Vagina (tissue), 2 donors: ENCODE measurements at places on chromosomes 1 and 21.
A peak's percentile ranks its signal among the peaks of the same experiment; 100 is the strongest.

DNA sequence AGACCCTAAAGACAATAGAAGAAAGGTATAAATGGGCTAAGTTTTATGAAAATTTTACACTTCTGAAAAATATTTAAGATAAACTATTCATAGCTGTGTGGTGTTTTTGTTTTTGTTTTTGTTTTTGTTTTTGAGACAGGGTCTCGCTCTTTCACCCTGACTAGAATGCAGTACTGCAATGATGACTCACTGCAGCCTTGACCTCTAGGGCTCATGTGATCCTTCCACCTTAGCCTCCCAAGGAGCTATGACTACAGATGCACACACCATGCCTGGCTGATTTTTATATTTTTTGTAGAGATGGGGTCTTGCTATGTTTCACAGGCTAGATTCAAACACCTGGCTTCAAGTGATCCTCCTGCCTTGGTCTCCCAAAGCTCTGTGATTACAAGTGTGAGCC lies 66.6 kb downstream of the PUM1 start:
- no peak overlapping the region for H3K27ac ChIP-seq
- peaks cover 28% of the 10 kb centered on the region for H3K4me1 ChIP-seq
- H3K4me3 ChIP-seq: no peak overlapping the region
- H3K36me3 ChIP-seq: no peaks in the 10 kb centered on the region

GRCh38 chr1:16208270-16208987 lies 4.0 kb downstream of the ARHGEF19 start:
- H3K36me3 ChIP-seq: no peaks in the 10 kb centered on the region
- DNase-seq: no peak
- peaks cover 59% of the 10 kb centered on the region for H3K4me1 ChIP-seq

GRCh38 chr1:209249785-209250440 lies 333.6 kb upstream of the CAMK1G start:
- H3K4me1 ChIP-seq: no peaks in the 10 kb centered on the region
- H3K4me3 ChIP-seq: no peak overlapping the region
- H3K27ac ChIP-seq: no peak overlapping the region
- no peaks in the 10 kb centered on the region for H3K36me3 ChIP-seq
- no peak for DNase-seq

DNA sequence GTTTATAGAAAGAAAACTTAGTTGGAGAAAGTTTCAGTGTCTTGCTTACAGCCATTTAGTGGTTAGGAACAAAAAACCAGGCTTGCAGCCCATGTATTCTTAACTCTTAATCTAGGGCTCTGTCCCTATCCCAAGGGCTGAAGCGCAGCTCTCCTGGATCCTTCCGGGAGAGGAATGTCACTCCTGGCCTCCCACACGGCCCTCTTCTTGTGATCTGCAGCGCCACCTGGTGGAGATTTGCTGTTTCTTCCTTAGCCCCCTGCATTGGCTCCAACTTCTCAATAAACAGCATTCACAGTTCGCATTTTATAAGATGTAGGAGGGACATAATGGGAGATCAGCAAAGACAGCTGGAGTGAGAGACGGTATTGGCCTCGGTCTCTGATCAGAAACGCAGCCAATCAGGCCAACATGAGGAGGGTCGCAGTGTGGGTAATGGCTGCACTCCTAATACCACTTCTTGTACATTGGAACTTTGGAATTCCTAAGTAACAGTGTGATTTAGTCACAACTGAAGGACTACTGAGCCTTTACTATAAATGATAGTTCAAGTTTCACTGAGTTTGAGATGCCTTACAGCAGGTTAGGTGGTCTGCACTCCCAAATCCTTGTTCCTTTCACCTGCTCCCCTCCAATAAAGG lies 283.4 kb downstream of the ASTN1 start:
- H3K4me3 ChIP-seq: no peak overlapping the region
- H3K27me3 ChIP-seq: no peaks in the 10 kb centered on the region
- DNase-seq: no peak
- no peak overlapping the region for H3K27ac ChIP-seq

- peak overlapping the region; percentile 95 for H3K27ac ChIP-seq
- peak; percentile 94 for DNase-seq
- peaks cover 24% of the 10 kb centered on the region for H3K4me1 ChIP-seq
- H3K27me3 ChIP-seq: no peaks in the 10 kb centered on the region
- H3K36me3 ChIP-seq: no peaks in the 10 kb centered on the region
Observed at GRCh38 chr1:43454270-43455011, 710 bp upstream of the HYI start.

- H3K27me3 ChIP-seq: no peaks in the 10 kb centered on the region
- H3K36me3 ChIP-seq: no peaks in the 10 kb centered on the region
Observed at GRCh38 chr1:229086686-229087085, 184.2 kb upstream of the RAB4A start.

DNA sequence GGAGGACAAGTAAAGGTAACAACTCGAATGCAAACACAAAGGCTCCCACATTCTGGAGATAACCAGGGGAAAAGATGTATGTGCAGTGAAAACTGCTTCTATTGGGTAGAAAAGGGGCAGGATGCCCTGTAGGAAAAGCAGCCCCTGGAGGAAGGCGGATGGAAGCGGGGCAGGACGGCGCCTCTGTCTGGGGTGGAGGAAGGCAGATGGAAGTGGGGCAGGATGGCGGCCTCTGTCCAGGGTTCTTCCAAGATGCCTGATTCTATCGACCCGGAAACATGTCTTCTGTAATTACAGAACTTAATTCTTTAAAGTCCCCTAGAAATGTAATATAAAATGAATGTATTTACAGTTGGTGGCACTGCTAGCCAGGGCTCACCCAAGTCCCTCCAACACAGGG lies 24.0 kb upstream of the LRRC47 start:
- H3K27ac ChIP-seq: no peak overlapping the region
- no peaks in the 10 kb centered on the region for H3K4me1 ChIP-seq
- H3K36me3 ChIP-seq: no peaks in the 10 kb centered on the region
- DNase-seq: no peak

GRCh38 chr1:54888080-54888733 lies 1.2 kb upstream of the DHCR24 start:
- peaks cover 33% of the 10 kb centered on the region for H3K4me1 ChIP-seq
- no peak for DNase-seq
- H3K27me3 ChIP-seq: no peaks in the 10 kb centered on the region
- no peak overlapping the region for H3K4me3 ChIP-seq
- no peaks in the 10 kb centered on the region for H3K36me3 ChIP-seq

DNA sequence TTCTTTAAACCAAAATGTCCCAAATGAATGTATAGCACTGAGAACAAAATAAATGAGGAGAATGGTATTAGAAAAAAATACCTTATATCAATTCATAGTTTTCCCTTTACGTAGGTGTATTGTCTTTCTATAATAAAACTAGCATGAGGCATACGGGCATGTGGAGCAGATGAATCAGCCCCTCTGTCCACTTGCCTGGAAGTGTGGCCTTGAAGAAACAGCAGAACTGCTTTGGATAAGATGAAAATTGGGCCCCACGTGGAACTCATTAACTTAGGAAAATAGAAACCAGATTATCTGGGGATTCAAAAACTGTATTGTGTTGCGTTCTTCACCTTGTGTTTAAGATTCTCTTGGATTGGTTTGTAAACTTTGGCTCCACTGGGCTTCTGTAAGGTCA lies 356.8 kb upstream of the B3GALT2 start:
- no peaks in the 10 kb centered on the region for H3K36me3 ChIP-seq
- no peak for DNase-seq
- H3K27ac ChIP-seq: no peak overlapping the region
- H3K4me1 ChIP-seq: no peaks in the 10 kb centered on the region
- no peak overlapping the region for H3K4me3 ChIP-seq

DNA sequence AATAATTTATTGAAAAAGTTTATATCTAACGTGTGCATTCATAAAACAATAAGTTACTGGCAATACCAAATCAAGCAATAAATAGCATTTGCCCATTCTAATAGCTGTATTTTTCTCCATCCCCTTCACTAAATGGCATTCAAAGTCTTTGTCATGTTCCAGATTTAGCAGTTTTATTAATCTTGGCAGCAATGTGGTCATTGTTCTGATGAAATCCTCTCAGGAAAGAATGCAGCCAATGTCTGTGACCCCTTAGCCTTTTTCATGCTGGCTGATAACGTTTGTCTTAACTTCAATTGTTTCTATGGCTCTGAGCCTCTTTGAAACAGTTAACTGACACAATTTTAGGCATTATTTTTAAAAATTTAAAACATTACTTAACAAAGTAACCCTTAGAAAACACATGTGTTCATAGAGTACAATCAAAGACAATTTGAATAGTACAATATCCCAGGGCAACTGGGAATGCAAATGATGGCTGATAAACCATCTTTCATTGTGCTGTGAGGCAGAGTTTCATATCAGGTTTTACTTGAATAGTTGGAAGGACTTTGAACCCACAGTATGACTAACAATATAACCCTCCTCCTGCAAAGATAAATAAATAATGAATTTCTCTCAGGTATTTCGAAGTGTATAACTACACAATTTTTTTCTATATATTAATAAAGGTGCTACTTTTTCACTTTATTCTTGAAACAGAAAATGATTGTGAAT lies 217.5 kb downstream of the LRRIQ3 start:
- no peaks in the 10 kb centered on the region for H3K36me3 ChIP-seq
- no peak overlapping the region for H3K27ac ChIP-seq
- no peaks in the 10 kb centered on the region for H3K27me3 ChIP-seq
- no peak for DNase-seq

- H3K4me3 ChIP-seq: peak within 1 kb of the TSS; percentile 5
- H3K36me3 ChIP-seq: no peaks in the 10 kb centered on the region
- peak within 1 kb of the TSS; percentile 6 for H3K27ac ChIP-seq
- peaks cover 9% of the 10 kb centered on the region for H3K4me1 ChIP-seq
- no peak for DNase-seq
- H3K27me3 ChIP-seq: no peaks in the 10 kb centered on the region
Observed at GRCh38 chr1:84143796-84144565, at the start of gene PRKACB. Gene PRKACB (plus strand): TSS chr1:84144271. CDS start chr1:84144362, 91 bp downstream.

DNA sequence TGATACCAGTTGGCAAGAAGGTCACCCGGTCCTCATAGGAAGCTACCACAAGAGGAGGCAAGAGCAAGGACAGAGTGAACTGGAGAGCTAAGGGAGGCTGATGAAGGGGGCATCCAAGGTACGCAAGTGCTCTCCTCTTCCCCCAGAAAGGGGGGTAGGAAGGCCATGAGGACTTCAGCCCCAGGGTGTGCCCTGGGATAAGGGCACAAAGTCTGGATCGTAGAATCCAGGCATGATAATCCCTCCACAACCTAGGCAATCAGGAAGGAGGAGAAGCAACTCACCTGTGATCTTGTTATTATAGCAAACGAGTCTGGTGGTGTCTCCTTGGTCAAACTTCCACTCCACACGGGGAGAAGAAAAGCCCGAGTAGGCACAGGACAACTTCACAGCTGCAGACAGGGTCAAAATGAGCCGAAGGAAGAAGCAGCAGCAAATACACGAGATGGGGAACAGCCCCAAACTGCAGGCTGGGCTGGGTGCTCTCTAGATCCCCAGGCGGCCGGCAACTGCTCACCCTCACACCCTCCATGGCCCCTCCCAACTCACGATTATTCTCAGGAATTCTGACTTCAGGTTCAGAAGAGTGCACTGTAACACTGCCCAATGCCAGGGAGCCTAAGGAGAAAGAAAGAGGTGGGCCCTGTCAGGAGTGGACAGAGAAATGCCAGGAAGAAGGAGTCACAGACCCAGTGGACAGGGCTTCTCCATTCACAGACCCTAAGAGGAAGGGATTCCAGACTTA lies 20.0 kb downstream of the F11R start:
- H3K4me1 ChIP-seq: peaks cover 5% of the 10 kb centered on the region
- H3K27ac ChIP-seq: no peak overlapping the region
- H3K27me3 ChIP-seq: no peaks in the 10 kb centered on the region
- DNase-seq: no peak

DNA sequence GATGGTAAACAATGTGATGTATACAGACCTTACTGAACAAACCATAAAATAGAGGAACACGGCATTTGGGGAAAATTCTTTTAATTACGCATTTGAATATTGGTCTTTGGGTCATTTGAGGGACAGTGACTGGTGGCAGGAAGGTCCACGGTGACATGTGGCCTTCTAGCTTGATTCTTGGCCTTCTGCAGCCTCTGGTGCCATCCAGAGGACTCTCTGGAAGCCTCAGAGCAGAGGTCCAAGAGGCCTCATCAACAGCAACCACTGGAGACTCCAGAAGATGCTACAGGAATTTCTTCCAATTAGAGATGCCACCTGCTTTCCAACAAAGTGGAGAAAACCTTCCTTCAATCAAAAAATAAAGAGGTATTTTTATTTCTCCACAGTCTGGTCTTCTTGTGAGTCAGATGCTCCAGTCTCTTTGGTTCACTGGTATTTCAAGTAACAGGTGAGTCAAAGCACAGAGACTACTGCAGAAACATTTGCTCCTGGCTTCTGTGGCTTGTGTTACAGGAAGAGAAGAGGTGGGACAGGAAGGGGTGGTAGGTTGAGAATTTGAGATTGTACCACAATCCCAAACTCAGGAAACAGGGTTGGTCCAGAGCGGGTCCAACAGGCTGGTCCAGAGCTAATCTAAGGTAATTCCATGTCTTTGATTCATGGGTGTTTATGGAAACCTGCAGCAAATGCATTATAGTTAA lies 2.7 kb upstream of the F5 start:
- no peak overlapping the region for H3K27ac ChIP-seq
- no peak overlapping the region for H3K4me3 ChIP-seq
- no peaks in the 10 kb centered on the region for H3K4me1 ChIP-seq
- H3K36me3 ChIP-seq: no peaks in the 10 kb centered on the region

GRCh38 chr1:180643693-180644092 lies 11.9 kb downstream of the XPR1 start:
- no peak for DNase-seq
- H3K27me3 ChIP-seq: no peaks in the 10 kb centered on the region
- peaks cover 9% of the 10 kb centered on the region for H3K4me1 ChIP-seq
- no peak overlapping the region for H3K27ac ChIP-seq
- H3K36me3 ChIP-seq: no peaks in the 10 kb centered on the region
- H3K4me3 ChIP-seq: no peak overlapping the region

- H3K36me3 ChIP-seq: no peaks in the 10 kb centered on the region
- H3K27ac ChIP-seq: no peak overlapping the region
- no peaks in the 10 kb centered on the region for H3K27me3 ChIP-seq
- no peaks in the 10 kb centered on the region for H3K4me1 ChIP-seq
- no peak for DNase-seq
Observed at GRCh38 chr1:213127074-213127473, 76.0 kb downstream of the RPS6KC1 start.

GRCh38 chr1:40266786-40267535 lies 8.9 kb downstream of the ZMPSTE24 start:
- H3K27ac ChIP-seq: no peak overlapping the region
- H3K4me1 ChIP-seq: peaks cover 25% of the 10 kb centered on the region
- H3K36me3 ChIP-seq: peaks cover 57% of the 10 kb centered on the region
- no peak for DNase-seq
- no peak overlapping the region for H3K4me3 ChIP-seq

DNA sequence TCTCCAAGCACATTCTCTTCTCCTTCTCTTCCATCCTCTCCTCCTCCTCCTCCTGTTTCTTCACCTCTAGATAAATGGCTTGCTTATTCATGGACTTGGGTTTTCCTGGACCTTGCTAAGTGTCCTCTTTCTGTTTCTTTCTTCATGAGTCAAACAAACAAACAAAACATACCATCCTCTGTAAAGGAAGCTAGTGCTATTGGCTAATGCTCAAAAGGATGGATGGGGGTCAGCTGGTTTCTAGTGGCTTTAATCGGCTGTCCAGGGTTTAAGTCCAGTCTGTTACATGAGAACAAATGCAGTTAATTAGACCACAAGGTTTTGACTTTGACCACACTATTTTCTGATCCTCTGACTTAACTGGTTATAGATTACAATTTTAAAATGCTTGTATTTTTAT lies 83.8 kb upstream of the TSPAN2 start:
- H3K4me1 ChIP-seq: peaks cover 23% of the 10 kb centered on the region
- no peak overlapping the region for H3K27ac ChIP-seq
- no peaks in the 10 kb centered on the region for H3K36me3 ChIP-seq
- DNase-seq: peak; percentile 3
- H3K27me3 ChIP-seq: no peaks in the 10 kb centered on the region
